ENCODE measurements at places on chromosomes 16 and 17.

DNA sequence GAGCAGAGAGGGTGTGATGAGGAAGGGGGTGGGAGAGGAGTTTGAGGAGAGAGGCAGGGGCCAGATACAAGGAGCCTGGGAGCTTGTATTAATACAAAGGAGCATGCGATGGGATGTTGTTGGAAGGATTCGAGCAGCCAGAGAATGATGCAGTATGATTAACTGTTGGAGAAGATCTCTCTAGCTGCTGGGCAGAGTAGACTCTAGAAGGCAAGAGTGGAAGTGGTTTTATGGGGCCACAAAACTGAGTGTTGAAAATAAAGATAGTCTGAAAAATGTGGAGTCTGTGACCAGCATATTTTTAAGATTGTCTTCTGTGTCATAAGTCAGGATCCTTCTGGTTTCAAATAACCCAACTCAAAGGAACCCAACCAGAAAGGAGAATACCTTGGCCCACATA is 98.3 kb downstream of the MSI2 start:
- no peak for DNase-seq

DNA sequence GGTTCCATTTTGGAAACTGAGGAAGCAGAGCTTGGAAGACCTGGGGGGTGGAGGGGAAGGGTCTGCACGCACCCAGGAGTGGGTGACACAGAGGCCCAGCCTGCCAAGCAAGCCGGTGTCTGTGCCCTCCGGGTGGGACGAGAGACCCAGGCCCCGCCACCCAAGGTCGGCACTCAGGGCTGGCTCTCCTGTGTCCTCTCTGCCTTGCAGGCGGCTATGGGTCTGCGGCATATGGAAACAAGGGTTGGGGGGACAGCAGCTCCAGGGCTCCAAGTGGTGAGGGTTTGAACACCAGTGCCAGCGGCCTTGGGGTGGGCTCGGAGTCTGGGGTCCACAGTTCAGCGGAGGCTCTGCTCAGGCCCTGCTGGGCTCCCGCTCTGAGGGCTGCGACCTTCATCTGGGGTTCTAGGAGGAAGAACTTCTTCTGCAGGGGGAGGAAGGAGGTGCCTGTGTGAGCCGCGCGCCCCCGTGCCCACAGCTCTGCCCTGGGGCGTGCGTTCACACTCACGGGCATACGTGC is 4.6 kb upstream of the CD7 start:
- no peak for DNase-seq

DNA sequence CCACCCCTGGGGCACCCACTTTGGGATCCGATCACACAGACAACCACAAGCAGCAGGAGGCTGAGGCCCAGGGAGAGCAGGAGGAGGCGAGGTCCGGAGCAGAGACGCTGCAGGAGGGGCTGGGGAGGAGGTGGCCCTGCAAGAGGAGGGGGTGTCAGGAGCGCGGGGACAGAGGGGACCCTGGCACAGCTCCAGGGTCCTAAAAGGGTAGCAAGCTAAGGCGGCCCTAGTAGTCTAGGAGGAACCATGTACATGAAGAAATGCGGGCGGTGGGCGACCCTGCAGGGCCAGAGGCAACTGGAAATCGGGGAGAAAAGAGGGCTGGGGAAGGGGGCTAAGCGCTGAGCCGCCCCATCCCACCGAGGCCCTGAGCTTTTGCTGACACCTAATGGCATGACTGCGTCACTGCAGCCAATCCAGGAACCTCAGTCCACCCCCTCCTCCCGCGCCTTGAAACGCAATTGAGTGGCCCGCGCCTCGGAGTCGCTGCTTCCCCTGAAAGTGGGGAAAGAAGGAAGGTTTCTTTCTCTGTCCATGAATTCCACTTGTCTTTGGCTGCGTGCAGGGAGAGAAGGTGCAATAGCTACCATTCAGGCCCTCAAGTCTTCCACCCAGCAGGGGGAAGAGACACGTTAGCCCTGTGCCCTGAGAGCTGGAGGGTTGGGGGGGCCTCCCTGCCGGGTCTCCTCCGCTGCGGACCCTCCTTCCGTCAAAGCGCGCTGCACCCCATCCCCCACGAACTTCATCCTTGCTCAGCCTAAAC is 1.8 kb downstream of the ASGR1 start:
- peak; percentile 73 for DNase-seq

- no peak for DNase-seq
Observed at GRCh38 chr17:46908068-46908737, 14.8 kb upstream of the GOSR2 start.

GRCh38 chr17:81119223-81120148 is 45.8 kb upstream of the PVALEF start:
- no peak for DNase-seq

DNA sequence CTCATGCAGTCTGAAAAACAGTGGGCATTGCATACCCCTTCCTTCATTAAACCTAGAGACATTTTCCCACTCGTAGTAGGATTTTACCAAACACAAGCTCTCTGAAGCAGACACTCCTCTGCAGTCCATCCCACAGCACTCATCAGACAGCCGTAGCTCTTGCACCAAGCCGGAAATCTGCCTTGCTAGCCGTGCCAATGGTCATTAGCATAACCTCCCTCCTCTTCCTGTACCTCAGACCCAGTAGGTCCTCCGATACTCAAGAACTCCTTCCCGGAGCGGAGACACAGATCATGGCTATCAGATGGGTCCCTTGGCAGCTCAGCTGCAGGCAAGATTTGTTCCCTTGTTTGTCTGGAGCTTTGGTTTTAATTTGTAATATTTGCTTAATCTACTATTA is 483.1 kb upstream of the PSMD7 start:
- no peak for DNase-seq

- DNase-seq: no peak
Observed at GRCh38 chr16:54125751-54126655, 160.6 kb downstream of the IRX3 start.

DNA sequence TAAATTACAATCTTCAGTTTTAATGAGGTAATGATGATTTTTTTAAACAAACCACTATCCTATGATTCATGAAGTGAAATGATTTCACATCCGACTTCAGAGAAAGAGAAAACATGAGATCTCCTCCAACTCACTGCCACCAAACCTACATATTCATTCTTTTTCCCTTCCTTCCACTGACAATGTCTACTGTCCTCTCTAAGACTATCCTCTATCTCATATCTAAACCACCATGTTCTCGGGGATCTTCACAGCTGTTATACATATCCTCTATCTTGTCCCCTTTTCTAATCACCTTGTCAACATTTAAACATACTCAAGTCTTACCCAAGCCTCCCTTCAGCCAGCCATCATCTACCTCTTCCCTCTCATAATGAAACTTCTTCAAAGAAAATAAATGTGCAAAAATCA is 53.5 kb downstream of the SMURF2 start:
- DNase-seq: no peak

- no peak for DNase-seq
Observed at GRCh38 chr16:1162701-1163566, 10.0 kb downstream of the CACNA1H start.

GRCh38 chr17:330993-331701 is 21.5 kb downstream of the RPH3AL start:
- DNase-seq: peak; percentile 59

- DNase-seq: peak; percentile 22
Observed at GRCh38 chr16:306911-307370, 24.0 kb downstream of the PDIA2 start.

DNA sequence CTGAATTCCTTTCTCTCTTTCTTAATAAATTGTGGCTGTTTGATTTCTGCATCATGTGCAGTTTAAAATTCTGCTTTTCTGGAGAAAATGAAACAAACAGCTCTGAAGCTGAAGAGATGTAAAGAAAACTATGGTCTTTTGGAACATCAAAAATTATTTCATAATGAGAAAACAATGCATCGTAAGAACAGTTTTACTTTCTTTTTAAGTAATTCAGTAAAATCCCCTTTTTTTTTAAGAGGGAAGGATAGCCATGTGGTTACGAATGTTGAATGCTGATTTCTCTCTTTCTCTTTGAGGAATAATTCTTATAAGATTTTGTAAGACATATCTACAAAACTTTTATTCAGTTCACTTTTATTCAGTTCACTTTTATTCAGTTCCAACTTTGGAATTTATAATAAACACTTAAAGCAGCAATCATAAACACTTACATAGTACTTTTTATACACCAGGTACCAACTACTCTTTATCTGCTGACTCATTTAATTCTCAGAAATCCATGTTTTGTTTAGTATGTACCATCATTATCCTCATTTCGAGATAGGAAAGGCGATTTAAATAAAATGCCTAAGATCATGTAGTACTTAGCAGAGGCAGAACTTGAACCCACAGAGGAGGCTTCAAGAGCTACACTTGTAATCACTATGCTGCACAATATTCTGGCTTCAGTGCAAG is 26.6 kb downstream of the CNTNAP4 start:
- no peak for DNase-seq

DNA sequence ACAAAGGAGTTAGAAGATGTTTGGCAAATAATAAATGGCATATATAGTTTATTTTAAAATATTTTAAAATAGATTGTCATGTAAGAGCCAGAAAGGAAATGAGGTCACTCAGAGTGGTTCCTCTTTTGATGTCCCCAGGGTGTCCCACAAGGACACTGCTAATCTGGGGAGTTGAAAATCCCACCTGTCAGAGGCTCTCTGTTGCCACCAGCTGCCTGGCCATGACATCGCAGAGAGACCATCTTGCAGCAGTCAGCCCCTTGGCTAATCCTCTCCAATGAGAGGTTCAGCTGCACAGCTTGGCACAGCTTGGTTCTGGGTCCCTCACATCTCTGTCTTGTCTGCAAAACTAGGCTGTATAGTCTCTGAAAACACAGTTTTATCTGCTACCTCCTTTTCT is 11.0 kb upstream of the RBFOX1 start:
- no peak for DNase-seq

DNA sequence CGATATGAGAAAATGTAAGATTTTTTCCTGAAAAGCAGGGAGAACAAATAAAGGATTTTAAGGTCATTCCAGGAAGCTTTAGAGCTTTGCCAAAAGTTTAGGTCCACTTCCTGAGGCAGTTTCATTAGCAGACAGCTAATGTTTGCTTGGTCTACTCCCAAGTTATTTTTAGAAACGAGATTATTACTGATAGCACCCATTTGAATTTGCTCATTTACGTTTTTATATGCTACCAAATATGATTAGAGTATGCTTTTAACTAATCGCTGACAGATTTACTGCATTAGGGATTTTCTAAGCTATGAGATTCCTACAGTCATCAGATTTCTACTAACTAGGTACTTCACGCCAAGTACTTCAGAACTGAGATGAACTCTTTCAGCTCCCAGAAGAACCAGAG is 98.1 kb downstream of the WNT3 start:
- DNase-seq: no peak

DNA sequence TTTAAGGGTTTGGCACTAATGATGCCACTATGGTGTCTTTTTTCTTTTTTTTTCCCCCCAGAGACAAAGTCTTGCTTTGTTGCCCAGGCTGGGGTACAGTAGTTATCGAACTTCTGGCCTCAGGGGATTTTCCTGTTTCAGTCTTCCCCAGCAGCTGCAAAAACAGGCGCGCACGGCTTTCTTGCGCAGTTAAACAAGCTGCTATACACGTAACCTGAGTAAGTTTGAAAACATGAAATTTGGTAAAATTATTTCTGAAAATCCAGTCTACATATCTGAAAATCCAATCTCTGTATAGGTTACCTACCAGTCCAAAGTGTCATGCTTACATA is 11.8 kb downstream of the TEX14 start:
- DNase-seq: no peak

DNA sequence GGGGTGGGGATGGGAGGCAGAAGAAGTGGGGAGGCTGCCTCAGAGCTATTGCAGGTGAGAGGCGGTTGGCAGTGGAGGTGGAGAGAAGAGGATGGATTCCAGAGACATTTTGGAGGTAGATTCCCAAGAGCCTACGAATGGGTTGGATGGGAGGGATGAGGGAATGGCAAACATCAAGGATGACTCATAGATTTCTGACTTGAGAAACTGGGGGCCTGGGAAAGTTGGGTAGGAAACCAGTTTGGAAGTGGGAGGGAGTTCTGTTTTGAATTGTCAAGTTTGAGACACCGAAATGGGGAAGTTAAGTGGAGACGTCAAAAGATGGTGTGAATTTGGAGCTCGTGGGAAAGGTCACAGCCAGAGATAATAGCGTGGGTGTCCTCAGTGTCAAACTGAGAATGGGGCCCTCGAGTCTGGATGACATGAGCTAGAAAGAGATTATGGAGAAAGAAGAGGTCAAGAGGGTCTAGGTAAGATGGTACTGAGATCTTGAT is 6.2 kb upstream of the CYLD start:
- DNase-seq: no peak

DNA sequence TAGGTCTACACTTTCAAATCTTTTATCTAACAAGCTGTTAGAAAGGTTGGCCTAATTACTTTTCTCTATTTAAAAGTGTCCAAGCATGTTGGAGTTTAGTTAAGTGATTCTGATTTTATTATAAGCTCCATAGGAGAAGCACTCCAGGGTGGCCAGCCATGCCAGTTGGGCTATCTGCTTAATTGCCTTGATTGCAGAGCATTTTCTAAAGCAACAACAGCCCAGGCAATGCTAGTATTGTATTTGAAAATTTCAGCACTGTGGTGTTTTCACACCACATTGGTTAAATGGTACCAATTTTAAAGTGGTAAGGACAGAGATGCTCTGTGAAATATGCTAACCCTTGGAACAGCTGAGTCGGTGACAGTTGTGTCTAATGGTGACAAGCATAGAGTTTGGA is 510.5 kb upstream of the CDH8 start:
- DNase-seq: no peak

DNA sequence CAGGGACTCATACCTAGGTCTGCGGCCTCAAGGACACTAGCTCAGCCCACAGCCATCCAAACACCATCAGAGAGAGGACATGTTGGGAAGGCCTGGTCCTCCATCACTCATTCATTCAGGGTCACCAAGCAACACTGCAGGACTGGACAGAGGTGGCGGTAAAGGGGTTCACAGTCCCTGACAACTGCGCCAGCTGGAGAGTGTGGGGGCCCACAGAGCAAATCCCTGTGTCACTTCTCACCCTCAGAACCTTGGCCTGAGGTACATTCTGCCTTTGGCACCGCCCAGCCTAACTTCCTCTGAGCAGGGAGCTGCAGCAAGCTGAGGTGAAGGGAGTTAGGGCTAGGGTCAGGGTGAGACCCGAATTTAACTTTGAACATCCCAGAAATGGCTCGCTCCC is 106.5 kb downstream of the COPRS start:
- DNase-seq: no peak

- no peak for DNase-seq
Observed at GRCh38 chr17:28131599-28131998, 89.1 kb downstream of the NLK start.
